SK-N-SH (cell line): ENCODE measurements at places on chromosomes 6 and 20.

GRCh38 chr6:113291751-113292445, 565.2 kb upstream of the MARCKS start:
- no peak for DNase-seq

GRCh38 chr6:151056230-151056907, 183.4 kb upstream of the AKAP12 start:
- no peak for DNase-seq

GRCh38 chr6:142153196-142153595, 6.1 kb downstream of the VTA1 start:
- no peak for DNase-seq

DNA sequence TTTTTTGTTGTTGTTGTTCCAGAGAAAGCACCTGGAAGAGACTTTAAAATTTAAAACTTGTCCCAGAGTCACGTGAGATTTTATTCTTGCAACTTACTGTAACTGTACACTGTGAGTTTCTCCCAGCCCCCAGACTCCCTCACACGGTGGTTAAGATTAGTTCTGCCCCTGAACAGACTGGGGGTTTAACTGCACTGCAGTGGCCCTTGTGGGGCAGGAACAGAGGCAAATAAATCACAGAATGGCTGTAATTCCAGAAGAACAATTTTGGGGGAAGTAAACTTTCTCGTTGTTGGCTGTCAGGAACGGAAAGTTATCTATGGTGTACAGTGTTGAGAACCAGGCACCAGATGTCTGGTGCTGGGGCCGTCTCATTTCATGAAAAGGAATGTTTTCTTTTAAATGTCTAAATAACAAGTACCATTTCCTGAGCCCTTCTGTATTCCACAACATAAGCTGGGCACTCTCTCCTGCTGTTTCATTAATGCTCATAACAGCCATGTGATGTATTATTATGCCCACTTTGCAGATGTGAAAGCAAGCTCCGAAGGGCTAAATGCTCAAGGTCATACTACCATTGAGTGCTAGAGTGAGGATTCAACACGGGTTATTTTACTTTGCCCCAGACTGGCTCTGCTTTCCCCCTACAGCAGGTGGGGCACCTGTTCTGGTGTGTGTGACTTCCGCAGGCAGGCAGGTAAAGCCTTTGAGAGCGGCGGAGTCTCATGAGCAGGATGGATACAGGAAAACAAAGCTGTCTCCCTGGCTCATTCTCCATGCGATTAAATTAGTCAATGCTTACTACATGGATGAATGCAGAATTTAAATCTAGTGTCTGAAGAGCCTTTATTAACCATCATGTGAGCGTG, 30.5 kb downstream of the CNKSR3 start:
- no peak for DNase-seq

DNA sequence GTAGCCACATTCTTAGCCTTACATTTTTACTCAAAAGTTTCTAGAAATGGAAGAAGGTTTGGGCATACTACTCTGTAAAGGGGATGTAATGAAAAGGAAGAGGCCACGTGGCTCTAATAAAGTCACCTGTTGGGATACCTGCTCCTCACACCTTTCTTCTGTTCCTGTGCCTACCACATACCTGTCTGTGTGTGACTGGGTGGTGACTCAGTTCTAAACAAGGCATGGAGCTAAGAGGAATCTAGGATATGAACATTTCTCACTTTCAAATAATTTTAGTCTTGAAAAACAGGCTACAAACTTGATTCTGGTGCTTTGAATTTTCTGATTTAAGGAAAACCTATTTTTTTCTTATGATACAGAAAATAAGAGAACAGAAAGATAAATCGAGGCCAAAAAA, 363.6 kb downstream of the RFPL4B start:
- no peak for DNase-seq

GRCh38 chr6:90288404-90288803, 8.2 kb downstream of the BACH2 start:
- DNase-seq = no peak
